GM06990 (cell line): ENCODE measurements at places on chromosomes 7 and 10.

GRCh38 chr10:17076626-17077345, 52.8 kb downstream of the CUBN start:
- DNase-seq: no peak

- DNase-seq: no peak
Measured at GRCh38 chr7:36207451-36208291, 54.6 kb downstream of the EEPD1 start.

GRCh38 chr10:86348321-86349210, 18.0 kb downstream of the GRID1 start:
- DNase-seq: no peak

- DNase-seq: no peak
Measured at GRCh38 chr10:60823324-60823723, 45.0 kb downstream of the CDK1 start.

GRCh38 chr7:151919595-151919994, 36.7 kb upstream of the GALNTL5 start:
- DNase-seq: no peak

DNA sequence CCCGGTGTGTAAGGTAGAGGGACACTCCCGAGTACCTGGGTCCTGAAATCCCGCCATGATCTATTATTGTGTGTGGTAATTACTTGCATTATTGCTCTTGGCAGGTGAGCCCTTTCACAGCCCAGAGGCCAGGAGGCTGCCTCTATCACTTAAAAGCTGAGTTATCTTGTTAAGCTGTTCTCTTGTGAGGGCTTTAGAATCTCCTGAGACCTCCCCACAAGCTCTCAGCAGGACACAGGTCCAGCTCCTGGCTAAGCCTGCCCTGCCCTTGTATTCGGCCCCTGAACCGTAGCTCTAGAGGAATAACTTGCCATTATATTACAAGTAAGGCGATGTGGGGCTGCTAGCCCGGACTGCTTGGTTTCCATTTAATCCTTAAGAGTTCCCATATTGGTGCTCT, 13.9 kb downstream of the SND1 start:
- no peak for DNase-seq

DNA sequence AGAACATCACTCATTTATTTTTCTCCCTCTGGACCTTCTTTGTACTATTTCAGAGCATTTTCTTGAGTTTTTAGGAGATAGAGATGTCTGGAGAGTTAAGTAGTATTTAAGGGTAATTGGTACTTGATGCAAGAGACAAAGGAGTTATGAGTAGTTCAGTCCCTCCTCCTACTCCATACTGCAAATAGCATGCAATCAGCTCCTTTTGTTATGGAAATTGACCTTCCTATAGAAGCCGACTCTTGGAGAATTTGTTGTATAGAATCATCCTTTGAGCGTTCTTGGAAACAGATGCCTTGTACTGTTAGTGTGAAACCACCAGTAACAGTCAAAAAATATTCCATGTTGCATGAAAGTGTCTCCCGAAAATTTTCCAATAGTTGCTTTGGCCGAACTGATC, 428.2 kb upstream of the GALNT17 start:
- DNase-seq: no peak

- DNase-seq: no peak
Measured at GRCh38 chr10:108358912-108359311, 1194.4 kb upstream of the SORCS1 start.

- no peak for DNase-seq
Measured at GRCh38 chr7:47710201-47710935, 128.5 kb upstream of the TNS3 start.

GRCh38 chr7:155963771-155964195, 151.5 kb upstream of the SHH start:
- no peak for DNase-seq

- peak; percentile 24 for DNase-seq
Measured at GRCh38 chr7:105353752-105354328, 34.9 kb downstream of the SRPK2 start.

- no peak for DNase-seq
Measured at GRCh38 chr10:8360814-8361509, 306.5 kb downstream of the GATA3 start.

DNA sequence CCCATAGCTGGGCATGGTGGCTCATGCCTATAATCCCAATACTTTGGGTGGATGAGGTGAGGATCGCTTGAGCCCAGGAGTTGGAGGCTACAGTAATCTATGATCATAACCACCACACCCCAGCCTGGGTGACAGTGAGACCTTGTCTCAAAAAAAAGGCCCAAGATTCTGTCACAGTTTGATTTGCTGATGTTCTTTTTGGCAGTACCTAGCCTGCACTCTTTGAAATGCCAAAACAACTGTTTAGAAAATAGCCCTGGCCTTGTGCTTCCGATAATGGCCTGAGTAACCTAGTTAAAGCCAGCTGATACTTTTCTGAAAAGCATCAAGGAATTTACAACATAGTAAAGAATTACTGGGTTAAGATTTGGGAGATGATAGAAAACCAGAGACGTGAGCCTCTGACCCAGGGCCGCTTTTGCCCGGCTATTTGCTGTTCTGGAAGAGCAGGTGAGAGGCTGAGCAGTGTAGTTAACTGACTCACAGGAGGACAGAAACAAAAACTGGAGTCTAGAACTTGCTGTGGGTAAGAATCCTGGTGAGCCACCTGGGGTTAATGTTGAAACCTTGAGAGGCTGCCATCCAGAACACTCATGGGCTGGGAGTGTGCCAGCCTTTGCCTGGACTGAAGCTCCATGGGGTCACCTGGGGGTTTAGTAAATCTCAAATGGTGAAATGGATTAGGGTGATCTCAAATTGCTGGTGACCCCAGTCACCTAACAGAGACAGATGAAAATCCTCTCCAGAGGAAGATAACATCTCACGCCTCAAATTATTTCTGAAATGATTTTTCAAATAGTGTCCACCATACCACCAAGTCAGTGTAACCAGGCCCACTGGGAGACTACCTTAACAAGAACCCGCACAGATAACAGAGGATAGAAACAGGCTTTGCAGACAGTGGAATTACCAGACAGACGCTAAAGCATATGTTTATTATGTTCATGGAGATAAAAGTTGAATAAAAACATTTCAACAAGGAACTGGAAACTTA, 51.8 kb downstream of the GALNT11 start:
- no peak for DNase-seq

DNA sequence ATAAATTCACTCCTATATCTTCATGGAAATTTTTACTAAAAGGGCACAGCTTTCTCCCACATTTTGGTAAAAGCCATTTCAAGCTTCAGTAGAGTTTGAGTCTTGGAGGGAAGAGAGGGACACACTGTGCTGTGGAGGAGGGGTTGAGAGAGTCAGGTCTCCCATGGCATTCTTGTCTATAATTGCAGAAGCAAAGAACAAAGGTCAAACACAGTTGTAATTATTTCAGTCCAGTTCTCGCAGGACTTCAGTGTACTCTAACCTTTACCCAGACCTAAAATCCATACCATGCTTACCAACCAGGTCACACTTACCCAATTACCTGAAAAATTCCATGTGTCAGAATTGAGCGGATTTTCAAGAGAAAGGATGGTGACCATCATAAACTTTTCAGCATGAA, 298.4 kb downstream of the XPNPEP1 start:
- DNase-seq: no peak

- DNase-seq: no peak
Measured at GRCh38 chr10:49116509-49117375, 1.4 kb upstream of the VSTM4 start.

- DNase-seq: no peak
Measured at GRCh38 chr10:70328018-70328417, 44.2 kb upstream of the NPFFR1 start.

DNA sequence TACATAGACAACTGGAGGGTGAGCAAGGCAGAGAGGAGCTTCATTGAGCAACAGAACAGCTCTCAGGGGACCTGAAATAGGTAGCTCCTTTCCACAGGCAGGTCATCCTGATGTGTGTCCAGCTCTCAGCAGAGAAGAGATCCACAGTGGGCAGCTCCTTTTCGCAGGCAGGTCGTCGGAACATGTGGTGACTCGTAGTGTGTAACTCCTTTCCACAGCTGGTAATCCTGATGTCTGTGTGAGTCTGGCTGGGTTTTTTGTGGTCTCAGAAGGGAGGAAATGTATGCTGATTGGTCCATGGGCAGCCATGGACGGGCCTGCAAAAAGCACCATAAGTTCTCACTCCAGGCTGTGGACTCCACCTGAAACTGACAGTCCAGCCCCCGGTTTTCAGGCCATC, 24.4 kb upstream of the TES start:
- DNase-seq: no peak

GRCh38 chr7:141541375-141541774, 9.8 kb upstream of the AGK start:
- no peak for DNase-seq

DNA sequence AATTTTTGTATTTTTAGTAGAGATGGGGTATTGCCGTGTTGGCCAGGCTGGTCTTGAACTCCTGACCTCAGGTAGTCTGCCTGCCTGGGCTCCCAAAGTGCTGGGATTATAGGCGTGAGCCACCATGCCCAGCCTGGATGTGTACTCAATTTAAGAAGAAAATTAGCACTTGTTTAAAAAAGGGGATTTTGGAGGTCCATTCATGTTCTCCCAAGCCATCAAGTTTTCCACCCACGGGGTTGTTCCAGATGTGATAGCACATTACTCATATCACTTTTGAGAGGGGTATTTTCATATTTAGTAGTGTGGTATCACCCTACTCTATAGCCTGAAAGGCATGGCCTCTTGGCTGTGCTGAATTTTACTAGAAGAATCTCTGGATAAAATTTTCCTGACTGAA, 10.5 kb upstream of the SLC26A3 start:
- no peak for DNase-seq

GRCh38 chr10:124676416-124677062, 67.6 kb downstream of the FAM53B start:
- DNase-seq: no peak

- no peak for DNase-seq
Measured at GRCh38 chr7:158740013-158740656, 35.5 kb upstream of the NCAPG2 start.

GRCh38 chr7:75039166-75039565, 34.4 kb downstream of the RCC1L start:
- no peak for DNase-seq

DNA sequence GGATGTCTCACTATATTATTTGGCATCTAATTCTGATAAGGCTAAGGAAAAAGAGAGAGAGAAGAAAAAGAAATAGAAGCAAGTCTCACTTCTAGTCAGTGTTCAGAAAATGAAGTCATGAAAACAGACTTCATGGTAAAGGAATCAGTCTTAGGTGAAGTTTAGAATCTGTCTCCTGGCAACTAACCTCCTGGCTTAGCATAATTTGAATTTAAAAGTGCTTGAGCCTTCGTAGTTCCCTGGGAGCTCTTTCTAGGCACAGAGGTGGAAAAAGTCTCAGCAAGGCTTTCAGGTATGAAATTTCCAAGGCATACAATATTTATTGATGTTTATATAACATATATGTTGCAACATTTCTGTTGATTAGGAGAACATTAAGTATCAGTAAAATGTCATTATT, 10.4 kb downstream of the CHRM2 start:
- no peak for DNase-seq

- DNase-seq: no peak
Measured at GRCh38 chr7:45350896-45351295, 193.3 kb downstream of the RAMP3 start.

DNA sequence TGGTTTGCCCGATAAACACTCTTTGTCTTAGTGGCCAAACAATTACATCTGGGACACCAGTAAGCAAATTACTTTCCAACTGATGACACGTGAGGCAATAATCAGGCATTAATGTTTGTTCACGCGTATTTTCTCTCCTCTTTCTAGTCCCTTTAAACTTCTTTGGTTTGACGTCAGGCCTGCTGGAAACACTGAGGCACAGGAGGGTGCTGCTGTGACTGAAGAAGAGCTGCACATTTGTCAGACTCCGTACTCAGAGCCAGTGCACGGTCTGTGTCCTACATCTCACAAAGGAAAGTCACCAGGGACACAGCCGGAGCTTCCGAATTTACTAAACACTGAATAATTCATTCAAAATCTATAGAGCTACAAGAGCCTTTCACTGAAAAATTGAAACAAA, 57.6 kb upstream of the ANAPC16 start:
- DNase-seq: no peak

DNA sequence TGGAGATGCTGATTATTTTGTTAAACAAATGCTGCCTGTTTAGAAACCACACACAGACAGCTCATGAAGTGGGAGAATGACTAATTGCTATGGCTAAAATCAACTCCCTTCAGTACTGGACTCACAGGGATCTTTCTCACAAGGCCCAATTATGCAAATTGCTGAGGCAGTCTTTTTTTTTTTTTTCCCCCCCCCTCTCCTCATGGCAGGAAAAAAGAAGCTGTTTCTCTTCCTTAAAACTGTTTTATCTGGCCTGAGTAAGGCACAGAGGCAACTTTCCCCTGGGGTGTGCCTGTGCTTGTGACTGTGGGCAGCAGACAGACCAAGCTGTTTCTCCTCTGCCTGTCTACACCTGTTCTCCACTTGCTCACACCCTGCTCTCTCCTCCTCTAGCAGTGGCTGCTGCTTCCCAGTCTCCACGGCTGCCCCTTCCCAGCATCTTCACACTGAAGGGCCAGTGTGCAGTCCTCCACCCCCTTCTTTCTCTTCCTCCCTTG, 65.4 kb upstream of the STEAP1B start:
- DNase-seq: no peak

GRCh38 chr7:25132430-25132829, 7.4 kb upstream of the CYCS start:
- DNase-seq: no peak

- DNase-seq: no peak
Measured at GRCh38 chr7:92769394-92769699, 67.0 kb downstream of the CDK6 start.

GRCh38 chr10:31030260-31030659, 1.4 kb downstream of the ZNF438 start:
- no peak for DNase-seq

GRCh38 chr10:46245381-46245900, 41.4 kb upstream of the ANTXRL start:
- no peak for DNase-seq

GRCh38 chr10:132347211-132347930, 15.4 kb downstream of the LRRC27 start:
- no peak for DNase-seq

DNA sequence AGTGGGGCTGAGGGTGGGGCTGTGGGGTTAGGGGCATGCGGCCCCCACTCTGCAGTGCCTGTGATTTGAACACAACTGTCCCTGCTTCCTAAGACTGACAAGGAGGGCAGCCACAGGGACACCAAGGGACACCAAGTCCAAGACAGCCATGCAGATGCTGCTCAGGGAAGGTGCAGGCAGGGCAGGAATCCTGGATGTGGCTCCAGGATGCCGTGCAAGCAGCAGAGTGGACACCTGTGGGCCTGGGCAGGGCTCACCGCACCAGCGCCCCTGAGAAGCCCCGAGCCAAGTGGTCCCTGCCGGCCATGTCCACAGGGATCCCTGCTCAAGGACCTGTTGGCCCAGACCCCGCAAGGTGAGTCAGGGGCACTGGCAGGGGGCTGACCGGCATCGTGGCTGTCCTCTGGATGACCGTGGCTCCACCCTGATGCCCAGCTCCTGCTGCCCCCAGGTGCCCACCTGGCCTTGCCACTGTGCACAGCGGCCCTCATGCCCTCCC, 58.5 kb downstream of the STK32C start:
- no peak for DNase-seq
